Spleen (tissue), 13 donors: ENCODE measurements at places on chromosomes 2 and 18. TPM values are rescaled to one million over a fixed set of nuclear protein-coding genes. Genes with fewer than 3 reads are reported as not detected.

DNA sequence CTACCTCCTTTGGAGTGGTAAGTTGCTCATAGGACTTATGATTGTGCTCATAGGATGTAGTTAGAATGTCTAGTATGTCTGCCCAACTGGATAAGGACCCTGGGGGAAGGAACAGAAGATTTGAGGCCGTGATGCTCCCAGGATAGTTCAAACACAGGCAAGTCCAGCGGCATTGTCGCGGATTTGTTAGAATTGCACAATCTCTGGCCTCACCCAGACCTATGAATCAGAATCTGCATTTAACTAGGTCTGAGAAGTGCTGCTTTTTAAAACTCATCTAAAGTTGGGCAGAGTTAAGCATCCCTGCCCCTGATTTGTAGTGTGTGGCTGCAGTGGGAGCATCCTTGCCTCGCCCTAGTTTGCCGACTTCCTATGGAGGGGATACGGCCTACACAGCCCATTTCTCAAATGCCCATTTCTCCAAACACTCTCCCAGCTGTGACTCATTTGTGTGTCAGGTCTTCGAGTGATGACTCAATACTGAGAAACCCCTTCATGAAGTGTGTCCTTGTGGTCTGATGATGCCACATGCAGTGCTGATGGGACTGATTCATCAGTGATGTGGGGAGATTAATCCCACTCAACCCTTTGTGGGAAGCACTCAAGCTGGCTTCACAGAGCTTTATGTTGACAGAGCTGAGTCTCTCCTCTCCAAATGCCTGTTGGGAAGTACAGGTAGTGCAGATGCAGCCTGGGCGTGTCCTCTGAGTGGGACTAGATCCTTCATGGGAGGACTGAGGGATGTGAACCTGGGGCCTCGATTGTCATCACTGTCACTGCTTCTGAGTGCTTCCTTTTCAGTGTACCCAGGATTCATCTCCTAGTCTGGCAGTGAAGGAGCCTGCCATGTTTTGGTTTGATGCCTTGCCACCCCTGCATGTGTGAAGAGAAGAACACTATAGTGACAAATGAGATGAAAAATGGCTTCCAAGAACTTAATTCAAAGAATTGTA is 18.7 kb downstream of the SMIM21 start:
- DNase-seq, result no peak

DNA sequence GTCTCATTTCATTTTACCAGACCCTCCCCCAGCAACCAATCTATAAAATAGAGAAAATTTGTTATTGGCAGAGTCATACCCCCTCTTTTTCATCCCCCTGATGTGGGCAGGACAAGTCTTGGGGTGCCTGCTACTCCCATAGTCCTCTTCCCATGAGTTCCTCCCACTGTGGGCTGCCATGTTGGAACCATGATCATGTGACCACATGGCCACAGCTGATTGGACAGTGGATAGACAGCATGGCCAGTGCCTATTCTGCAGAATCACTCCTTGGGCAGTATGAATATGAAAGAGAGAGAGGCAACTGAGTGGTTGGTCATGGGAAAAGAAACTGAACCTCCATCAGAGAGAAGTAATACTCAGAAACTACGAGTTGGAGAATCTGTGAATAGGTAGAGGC is 84.9 kb downstream of the PDCL3 start:
- no peak for DNase-seq

- no peak for DNase-seq
Measured at GRCh38 chr2:42385225-42385624, 24.2 kb upstream of the COX7A2L start.

Gene SLC20A1
- 15.4 TPM for polyA plus RNA-seq

GRCh38 chr2:112881217-112881985 is 29.6 kb upstream of the IL37 start:
- DNase-seq, result peak; percentile 70

DNA sequence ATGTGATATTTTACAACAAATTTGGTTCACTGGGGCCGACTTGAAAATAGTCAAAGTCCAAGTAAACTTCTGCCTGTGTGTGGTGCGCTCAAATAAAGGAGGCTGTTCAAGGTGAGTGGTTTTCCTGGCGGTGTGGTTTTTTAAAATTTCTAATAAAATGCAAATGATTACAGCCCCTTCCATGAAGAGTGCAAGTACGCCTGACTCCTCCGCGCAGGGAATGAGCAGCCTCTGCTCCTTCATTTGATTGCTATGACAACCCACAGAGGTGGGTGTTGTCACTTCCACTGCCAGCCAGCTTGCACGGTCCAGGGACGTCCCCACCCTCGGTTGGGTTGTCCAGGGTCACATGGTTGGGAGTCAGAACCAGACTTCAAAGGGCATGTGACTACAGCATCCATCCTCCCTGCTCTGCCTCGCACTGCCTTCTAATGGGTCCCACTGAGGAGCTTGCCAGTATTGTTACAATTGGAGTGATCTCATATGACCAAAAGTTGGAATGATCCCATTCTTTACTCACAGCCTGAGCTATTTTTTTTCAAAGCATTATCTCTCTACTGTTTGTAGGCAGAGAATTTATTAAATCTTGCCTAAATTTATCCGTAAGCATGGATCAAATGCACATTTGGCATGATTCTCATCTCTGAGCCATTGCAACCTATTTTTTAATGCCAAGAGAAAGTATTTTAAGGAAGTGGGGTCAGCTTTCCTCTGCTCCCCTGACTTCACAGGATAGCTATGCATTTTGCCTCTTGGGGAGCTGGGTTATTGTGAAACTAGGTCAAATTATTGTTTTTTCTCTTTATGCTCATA is 121.3 kb downstream of the AGAP1 start:
- no peak for DNase-seq

GRCh38 chr2:239018271-239019182 is 170.6 kb downstream of the TWIST2 start:
- peak; percentile 36 for DNase-seq

DNA sequence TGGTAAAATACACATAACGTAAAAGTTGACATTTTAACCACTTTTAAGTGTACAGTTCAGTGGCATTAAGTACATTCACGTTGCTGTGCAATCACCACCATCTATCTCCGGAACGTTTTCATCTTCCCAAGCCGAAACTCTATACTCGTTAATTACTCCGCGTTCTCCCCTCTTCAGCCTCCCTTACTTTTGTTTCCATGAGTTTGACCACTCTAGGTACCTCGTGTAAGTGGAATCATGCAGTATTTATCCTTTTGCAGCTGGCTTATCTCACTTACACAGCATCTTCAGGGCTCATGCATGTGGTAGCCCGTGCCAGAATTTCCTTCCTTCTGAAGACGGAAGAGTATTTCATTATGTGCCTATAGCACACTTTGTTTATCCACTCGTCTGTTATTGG is 225.2 kb downstream of the SLC4A3 start:
- no peak for DNase-seq

Gene IL1R1
- 14.3 TPM for polyA plus RNA-seq

GRCh38 chr2:62527478-62528210 is 21.6 kb upstream of the TMEM17 start:
- no peak for DNase-seq

DNA sequence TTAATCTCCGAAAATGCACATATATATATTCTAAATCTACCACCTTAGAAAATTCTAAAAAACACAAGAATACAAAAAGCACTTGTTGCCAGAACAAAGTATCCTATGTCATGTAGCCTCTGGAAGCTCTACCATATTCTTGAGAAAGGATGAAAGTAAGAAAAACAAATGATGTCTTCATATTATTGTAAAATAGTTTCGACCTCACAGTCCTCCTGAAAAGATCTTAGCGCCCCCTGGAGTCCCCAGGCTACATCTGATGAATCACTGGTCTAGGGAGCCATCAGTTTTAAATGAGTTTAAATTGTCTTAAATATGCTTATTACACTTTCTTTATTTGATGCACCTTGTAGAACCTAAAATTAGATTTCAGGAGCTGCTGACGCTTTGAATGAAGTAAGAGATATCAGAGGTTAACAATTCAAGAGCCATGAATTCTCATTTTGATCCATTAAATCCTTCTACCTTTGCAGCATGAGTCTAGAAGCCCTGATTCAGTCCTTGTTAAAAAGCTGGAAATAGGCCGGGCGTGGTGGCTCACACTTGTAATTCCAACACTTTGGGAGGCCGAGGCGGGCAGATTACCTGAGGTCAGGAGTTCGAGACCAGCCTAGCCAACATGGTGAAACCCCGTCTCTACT is 138.8 kb downstream of the MCFD2 start:
- DNase-seq, result no peak

DNA sequence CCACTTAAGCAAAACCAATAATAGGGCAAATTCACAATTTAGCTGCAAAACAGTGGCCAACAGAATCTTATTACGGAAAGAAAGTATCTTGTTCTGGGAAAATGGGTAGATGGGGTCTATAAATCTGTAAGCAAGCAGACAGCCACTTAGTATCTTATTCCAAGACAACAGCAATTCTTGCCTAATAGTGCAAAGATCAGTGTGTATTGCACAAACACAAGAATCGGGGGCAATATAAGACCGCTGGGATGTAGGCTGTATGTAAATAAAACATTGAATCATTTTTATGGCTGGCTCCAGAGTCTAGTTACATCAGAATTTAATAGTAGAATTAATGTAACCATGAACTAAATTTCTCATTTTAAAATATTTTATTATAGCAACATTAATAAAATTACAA is 85.6 kb downstream of the FBXO15 start:
- DNase-seq, result no peak

- DNase-seq, result peak; percentile 73
Measured at GRCh38 chr2:1584051-1584531, 160.2 kb downstream of the PXDN start.

- no peak for DNase-seq
Measured at GRCh38 chr2:85619617-85620016, 3.6 kb downstream of the USP39 start.

DNA sequence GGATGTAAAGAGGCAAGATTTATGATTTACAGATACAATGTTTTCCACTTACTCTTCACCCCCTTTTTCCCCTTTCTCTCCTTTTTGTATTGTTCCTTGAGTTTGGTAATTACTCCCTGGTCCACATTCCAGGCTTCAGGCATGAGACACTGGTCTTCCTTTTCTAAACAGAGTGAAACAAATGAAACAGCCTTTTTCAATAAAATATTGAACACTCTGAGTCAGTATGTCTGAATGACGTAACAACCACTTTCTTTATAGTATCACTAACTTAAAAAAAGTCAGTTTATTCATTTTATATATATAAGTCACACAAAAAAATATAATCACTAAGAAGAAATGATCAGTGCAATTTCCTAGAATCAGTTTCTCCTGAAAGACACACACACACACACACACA is 79.7 kb downstream of the STRN start:
- DNase-seq, result no peak

Gene DUSP11
- 25.1 TPM for polyA plus RNA-seq

GRCh38 chr18:46574000-46574742 is 82.8 kb downstream of the LOXHD1 start:
- DNase-seq, result no peak

Gene TRIM54
- polyA plus RNA-seq, result 0.49 TPM

Gene MLPH
- 0.26 TPM for polyA plus RNA-seq

GRCh38 chr2:37283207-37283606 is 41.4 kb downstream of the PRKD3 start:
- DNase-seq, result no peak

DNA sequence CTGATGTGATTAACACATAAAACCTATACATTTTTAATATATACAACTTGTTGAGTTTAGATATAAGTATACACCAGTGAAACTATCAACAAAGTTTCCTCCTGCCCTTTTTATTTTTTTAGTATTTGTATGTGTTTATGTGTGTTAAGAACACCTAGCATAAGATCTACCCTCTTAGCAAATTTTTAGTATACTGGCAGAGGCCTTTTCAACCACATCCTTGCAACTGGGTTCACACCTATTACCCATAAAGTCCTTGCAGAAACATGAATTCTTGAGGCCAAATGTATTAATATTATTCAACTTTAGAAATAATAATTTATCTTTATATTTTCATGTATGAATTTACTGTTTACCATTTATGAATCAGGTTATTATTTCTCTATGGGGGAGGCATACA is 119.7 kb upstream of the CRIM1 start:
- no peak for DNase-seq

GRCh38 chr2:240362826-240363745 is 72.4 kb upstream of the GPC1 start:
- peak; percentile 52 for DNase-seq

DNA sequence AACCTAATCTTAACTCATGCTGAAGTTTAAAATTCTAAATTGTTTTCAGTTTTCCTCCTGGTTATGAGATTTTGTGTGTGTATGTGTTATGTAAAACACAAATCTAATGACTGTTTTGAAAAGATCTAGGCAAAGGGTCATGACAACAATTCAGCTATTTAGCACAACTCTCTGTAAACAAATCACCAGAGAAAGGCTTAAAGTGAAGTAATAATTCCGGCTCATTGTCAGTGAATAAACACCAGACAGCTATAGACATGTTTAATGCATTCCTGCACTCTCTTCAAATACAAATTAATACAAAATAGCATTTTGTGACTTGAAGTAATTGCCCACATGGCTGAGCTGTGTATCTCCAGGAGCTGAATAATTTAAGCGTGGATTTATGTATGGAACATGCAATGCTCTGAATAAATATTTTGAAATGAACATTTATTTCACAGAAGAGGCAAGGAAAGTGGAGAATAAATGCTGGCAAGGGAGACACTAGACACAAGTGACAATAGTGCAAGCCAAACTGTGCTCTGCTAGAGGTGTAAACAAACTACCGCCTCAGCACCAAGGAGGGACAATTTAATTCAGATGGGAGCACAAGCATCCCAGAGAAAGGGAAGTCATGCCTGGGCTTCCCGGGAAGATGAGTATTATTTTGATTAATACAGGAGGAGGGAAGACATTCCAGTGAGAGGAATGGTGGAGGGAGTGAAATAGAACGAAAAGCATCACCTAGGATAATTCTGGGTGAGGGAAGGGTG is 133.6 kb upstream of the XPO1 start:
- DNase-seq, result no peak

Gene NEU2
- polyA plus RNA-seq, result not detected

Gene CNGA3
- not detected for polyA plus RNA-seq

DNA sequence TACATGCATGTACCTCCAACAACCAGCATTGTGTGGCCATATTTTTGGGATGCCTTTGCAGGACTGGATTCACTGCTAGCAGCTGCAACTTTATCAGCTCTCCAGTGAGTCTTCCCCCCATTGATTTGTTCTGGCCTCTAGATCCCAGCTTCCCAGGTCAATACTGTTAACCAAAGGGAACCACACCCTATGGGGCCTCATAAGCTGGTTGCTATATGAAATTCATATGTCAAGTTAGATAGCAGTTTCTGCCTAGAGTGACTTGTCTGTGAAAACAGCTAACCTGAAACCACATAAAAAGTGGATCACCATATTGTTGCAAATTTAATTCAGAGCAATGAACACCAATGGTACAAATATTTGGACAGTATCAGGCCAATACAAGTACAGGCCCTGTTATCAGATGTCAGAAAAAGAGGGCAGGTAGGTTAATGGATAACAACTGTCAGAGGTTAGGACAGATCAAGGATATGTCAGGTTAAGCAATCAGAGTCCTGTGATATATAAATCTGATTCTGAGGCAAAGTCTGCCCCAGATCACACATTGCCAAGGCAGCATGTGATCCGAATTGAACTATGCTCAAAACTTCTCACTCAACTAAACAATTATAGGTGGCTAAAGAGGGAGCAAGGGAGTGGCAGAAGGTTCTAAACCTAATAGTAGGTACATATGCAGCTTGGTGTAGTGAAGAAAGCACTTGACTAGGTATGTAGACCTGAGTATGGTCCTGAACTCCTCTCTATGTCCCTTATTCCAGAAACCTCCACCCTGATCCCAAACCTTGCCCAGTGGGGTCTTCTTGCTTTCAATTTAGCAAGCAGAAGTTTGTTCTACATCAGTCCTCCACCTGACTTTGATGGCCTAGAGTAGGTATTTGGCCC is 310.2 kb upstream of the STON1 start:
- DNase-seq, result no peak
